ENCODE measurements at places on chromosomes 4 and X.

DNA sequence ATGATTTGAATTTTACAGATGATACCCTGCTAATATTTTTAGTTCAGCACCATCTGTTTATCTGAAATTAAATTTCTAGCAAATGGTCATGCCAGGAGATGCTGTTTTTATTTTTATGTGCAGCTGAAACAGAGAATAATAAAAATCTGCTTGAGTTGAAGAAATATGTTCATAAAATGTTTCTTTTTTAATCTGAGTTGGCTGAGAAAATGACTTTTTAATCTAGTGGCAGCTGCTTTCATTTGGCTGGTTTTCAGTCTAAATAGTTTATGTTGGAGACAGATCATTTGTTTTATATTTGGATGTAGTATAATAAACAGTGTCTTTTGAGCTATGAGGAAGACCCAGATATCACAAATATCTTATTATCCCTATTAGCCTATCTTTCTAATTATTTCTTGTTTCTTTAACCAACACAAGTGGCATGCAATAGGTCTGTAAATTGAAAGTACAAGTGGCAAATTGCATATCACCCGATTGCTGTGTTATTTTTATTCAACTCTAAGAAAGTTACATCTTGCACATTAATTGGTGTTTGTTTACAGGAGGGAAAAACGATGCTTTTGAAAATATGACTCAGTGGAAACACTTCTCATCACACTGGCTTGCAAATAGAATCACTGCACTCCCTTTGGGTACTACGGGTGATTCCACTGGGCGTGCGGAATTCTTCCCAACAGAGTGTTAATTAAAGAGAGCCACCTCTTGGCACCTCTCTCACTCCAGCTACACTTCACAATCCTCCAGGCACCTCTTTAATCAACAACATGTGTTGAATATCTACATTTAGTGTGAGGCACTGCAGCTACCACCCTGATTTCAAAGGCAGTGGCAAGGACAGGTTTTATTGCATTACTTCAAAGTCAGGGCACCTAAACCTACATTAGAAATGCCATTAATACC lies 51.7 kb upstream of the AP1S2 start:
- DNase-seq = no peak

DNA sequence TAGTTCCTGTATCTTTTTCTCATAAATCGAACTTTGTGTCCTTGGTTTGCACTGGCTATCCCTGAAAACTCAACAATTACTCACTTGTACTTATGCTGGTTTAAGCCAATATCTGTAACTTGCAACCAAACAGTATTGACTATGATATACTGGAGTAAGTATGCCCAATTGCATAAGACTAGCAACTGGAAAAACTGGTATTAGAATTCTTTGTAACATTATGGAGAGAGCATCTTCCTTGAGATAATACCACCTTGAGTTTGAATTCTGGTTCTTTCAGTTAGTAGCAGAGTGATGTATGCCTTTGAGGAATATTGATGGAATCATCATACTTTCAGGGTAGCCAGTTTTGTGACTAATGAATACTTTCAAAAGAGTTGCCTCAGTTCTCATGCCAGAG lies 28.1 kb downstream of the BMP3 start:
- DNase-seq = no peak

GRCh38 chr4:100421361-100421978 lies 96.4 kb downstream of the EMCN start:
- DNase-seq = peak; percentile 23

DNA sequence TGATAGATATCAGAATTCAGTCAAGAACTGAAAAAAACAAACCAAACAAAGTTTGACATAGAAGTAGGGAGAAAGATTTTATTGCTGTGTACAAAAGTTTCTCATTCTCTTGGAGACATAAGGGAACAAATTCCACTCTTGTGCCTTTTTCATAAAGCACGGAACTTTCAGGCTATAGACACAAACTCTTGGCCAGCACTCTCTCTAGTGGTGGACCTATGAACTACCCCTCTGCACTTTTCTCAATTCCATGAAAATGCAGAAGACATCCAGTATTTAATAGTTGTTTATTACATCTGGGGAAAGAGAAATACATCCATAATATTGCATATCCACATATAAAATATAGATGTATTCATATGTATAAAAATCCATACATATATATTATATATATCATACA lies 291.6 kb upstream of the HS3ST1 start:
- DNase-seq = no peak

DNA sequence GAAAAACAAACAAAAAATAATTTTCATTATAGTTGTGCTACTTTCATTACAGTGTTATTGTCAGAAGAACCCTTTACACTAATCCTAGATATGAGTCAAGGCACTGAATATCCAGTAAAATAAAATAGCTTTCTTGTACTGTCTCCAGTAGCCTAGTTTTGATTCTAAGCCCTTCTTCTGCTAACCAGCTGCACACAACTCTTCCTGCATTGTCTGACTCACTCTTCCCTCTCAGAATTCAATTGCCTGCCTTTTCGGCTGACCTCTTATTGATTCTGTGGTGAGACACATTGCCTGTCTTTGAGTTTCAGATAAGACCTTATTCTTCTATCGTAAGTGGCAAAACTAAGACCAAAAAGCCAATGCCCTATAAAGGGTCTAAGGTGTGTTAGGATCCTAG lies 26.7 kb upstream of the PCDH18 start:
- no peak for DNase-seq

DNA sequence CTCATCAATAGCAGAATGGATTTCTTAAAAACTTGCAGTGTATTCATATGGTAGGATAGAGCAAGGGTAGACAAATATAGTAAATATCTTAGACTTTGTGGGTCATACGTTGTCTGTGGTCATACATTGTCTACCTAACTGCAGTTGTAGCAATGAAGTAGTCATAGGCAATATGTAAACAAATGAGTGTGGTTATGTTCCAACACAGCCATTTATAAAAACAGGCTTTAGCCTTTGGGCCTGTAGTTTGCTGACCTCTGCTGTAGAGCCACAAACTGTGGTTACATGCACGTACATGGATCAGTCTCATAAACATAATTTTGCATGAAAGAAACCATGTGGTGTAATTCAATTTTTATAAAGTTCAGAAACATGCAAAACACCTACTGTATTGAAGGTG lies 98.9 kb downstream of the LARP1B start:
- DNase-seq = no peak

GRCh38 chrX:52576946-52577345 lies 60.1 kb upstream of the XAGE1B start:
- no peak for DNase-seq

DNA sequence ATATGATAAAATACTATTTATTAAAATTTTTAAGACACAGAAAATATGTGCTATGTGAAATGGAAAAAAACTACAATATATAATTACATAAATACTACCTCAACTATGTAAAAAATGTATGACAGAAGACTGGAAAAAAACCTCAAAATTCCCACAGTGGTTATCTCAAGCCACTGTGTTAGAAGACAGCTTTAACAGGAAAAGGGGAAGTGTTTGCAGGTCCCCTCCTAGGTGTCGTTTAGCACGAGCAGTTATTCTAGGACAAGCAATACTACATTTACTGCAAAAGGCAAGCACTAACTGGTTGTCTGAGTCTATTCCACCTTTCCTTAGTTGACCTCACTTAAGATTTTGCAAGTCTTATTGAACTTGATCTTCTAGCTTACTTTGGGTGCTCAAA lies 44.9 kb upstream of the PHF8 start:
- DNase-seq = no peak

DNA sequence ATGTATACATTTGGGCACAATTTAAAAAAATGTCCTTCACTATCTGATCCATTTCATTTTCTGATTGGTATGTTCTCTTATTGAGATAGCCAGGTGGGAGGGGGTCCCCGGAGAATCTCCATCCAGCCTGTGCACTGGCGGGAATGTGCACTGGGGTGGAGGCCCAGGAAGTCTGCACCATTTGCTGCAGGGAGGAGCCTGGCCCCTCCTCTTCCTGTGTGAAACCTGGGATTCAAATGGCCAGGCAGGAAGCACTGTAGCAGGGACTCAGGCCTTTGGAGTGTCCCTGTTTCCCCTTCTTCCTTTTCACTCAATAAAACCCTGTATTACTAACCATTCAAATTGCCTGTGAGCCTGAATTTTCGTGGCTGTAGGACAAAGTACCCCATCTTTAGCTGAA lies 44.3 kb downstream of the GPRIN3 start:
- peak; percentile 12 for DNase-seq

GRCh38 chr4:153409924-153410501 lies 56.1 kb upstream of the TMEM131L start:
- no peak for DNase-seq

- no peak for DNase-seq
Measured at GRCh38 chr4:184375027-184375426, 99.3 kb downstream of the IRF2 start.

- no peak for DNase-seq
Measured at GRCh38 chrX:119622356-119623232, 16.4 kb upstream of the NKRF start.

- no peak for DNase-seq
Measured at GRCh38 chr4:94669672-94670664, 87.8 kb upstream of the BMPR1B start.

GRCh38 chr4:141730805-141731204 lies 94.4 kb downstream of the IL15 start:
- DNase-seq = no peak

- no peak for DNase-seq
Measured at GRCh38 chr4:138671106-138671505, 344.5 kb upstream of the NOCT start.

GRCh38 chrX:143642426-143642825 lies 6.5 kb upstream of the SLITRK4 start:
- DNase-seq = no peak

DNA sequence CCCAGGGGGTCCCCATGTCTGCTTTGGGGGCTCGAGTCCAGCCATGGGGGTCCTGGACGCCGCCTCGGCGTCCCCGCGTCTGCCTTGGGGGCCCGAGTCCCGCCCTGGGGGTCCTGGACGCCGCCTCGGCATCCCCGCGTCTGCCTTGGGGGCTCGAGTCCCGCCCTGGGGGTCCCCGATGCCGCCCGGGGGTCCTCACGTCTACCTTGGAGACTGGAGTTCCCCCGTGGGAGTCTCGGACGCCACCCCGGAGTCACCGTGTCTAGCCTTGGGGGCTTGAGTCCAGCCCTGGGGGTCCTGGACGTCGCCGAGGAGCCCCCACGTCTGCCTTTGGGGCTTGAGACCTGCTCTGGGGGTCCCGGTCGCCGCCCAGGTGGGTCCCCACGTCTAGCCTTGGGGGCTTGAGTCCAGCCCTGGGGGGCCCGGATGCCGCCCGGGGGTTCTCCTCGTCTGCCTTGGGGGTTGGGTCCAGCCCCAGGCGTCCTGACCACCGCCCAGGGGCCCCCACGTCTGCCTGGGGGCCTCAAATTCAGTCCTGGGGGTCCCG lies 1.1 kb upstream of the GTPBP6 start:
- DNase-seq = no peak

DNA sequence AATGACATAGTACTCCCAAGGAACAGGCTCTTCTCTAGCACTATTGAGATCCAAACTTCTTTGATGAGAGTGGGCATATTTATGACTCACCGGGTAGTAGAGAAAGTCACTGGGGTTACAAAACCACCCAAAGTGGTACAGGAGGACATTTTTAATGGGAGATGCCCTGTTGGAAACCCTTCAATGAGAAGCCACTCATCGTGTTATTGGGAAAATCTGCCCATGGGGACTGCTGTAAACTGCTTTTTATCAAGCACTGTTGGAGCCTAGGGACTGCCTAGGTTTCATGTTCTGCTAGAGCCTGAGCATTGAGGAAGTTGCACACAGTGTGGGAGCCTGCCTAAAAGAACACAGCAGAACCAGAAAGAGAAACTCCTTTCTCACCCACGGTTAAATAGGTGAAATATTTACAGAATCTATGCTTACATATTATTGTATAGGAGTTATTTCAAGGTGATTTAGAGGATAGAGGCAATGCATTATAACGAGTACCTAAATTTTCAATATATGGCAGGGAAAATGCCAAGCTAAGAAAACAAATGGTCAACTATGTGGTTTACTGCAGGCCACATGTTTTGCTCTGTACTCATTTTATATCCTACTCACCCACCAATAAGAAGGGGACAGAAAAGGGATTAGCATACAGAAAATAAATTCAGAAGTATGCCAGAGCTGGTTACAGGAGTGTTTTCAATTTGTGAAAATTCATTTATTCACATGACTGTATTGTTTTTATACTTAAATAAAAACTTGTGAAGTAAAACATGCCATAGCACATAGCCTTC lies 559.1 kb downstream of the FSTL5 start:
- no peak for DNase-seq

DNA sequence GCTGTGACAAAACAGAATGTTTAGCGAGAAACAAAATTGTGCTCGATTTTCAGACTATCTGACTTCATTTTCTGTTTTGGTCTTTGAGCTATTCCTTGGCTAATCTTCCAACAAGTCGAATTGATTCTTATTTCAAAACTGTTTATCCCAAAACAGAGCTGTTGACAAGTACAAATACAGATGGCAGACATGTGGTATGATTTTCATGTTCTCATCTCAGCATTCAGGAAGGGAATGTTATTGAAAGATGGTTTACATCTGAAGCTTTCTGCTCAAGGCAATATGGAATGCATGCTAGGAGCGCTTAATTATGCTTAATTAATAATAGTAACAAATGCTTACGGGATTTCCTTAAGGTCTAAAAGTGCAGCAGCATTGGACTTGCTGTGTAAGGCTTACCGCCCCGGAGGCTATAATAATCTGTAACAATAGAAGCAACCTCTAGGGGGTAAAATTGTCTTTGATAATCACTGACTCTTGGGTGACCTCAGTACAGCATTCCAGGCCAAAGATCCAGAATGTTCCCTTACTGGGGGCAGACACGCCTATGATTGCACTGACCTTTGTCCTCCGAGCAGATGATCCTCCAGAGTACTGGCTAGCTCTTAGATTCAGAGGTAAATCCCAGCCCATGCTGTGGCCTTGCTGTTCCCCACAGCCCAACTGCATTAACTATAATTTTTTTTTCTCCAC lies 16.4 kb downstream of the LSM6 start:
- DNase-seq = no peak

Data from NCI-H82 (cell line).